ENCODE measurements at places on chromosomes 2 and 18. TPM values are rescaled to one million over a fixed set of nuclear protein-coding genes. Genes with fewer than 3 reads are reported as not detected.
A peak's percentile ranks its signal among the peaks of the same experiment; 100 is the strongest.

The FSHR gene
- polyA plus RNA-seq = not detected

The TUBA4B gene
- polyA plus RNA-seq = not detected

The C2orf66 gene
- polyA plus RNA-seq = not detected

The DNPEP gene
- polyA plus RNA-seq = 56.3 TPM

The CCT4 gene
- polyA plus RNA-seq = 27.0 TPM

The CREG2 gene
- polyA plus RNA-seq = not detected

The GALM gene
- 6.5 TPM for polyA plus RNA-seq

DNA sequence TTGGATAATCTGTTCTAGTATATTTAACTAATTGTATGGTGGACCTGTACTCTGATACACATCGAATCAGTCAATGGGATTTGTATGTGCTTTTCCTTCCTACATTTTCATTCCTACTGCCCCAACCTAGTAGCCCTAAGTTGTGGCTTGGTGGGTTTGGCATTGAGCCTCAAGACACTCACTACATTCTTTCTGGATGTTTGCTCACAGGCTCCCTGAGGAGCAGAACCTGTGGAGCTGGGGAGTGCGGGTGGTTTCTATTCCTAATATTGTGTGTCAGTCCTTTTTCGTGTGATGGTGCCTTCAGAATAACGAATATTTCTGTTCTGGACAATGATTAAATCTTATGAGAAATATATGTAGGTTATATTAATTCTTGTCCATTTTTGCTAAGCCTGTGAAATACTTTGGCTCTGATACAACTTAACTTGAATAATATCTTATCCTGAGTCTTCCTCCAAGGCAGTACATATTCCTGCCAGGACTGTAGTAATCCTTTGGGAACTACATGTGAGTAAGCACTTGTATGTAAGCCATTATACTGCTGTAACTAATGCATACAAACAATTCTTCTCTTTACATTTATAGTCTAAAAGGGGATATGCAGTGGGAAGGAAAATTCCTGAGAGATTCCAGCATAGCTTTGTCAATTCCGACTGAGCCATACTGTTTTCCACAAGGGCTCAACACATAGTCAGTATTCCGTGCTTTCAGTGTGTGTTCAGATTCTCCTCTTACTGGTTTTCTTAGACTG, 150.6 kb downstream of the AGPS start:
- no peak for DNase-seq

GRCh38 chr2:227241005-227241404, 76.6 kb downstream of the COL4A3 start:
- DNase-seq = no peak

DNA sequence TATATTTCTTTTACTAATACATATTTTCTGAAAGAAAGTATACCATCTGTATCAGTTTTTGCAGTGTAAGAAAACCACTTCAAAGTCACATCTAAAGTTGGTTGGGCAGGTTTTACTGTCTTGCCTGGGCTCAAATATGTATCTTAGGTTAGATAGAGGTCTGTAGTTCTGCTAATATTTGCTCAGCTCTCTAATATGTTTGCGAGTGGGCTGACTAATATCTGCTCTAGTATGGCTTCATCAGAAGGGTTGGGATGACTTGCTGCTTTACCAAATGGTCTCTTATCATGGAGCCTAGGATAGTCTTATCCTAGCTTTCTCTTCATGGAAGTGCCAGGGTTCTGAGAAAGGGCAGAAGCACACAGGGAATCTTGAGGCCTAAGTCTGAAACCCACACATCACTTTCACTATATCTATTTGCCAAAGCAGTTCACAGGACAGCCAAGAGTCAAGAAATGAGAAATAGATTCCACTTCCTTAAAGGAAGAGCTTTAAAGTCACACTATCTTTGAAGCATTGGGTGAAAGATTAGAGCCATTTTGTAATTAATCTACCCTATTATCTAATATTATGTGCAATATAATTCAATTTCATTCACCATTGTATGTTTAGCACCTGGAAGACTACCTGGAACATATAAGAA, 610.0 kb downstream of the KCNJ3 start:
- no peak for DNase-seq

DNA sequence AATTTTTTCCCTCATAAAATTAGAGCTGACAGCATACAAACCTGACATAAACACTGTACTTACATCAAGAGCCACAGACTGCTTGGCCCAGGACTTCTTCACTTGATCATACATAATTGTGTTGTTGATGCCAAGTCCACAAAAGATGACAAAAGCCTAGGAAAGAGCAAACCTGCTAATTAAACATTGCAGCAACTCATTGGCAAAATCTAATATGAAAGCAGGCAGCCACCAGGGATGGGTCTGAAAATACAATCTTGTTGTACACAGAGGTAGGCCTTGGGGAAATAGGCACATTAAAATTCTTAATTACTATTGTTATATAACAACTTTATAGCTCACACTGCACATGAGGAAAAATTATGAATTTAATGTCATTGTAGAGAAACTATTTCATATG, 255.8 kb downstream of the PDE11A start:
- DNase-seq = no peak

GRCh38 chr2:214469728-214470127, 58.9 kb downstream of the VWC2L start:
- DNase-seq = no peak

GRCh38 chr2:182585001-182585400, 131.1 kb upstream of the DNAJC10 start:
- DNase-seq = no peak

DNA sequence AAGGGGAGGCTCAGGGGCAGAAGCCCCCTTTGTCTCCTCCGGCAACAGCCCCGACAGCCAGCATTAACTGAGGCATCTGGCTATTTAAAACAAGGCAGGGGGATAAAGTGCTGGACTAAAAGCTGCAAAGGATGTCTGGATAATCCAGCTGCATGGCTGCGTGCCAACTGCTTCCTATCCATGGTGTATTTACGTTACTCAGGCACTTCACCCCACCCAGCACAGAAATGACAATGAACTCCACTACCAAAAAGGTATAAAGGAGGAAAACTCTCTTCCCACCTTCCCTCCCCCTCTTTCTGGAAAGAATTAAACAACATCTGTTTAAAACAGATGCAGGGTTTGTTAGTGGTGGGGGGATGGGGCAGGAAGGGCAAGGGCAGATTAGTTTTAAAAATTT, 82.5 kb downstream of the SPRED2 start:
- DNase-seq = peak; percentile 68

DNA sequence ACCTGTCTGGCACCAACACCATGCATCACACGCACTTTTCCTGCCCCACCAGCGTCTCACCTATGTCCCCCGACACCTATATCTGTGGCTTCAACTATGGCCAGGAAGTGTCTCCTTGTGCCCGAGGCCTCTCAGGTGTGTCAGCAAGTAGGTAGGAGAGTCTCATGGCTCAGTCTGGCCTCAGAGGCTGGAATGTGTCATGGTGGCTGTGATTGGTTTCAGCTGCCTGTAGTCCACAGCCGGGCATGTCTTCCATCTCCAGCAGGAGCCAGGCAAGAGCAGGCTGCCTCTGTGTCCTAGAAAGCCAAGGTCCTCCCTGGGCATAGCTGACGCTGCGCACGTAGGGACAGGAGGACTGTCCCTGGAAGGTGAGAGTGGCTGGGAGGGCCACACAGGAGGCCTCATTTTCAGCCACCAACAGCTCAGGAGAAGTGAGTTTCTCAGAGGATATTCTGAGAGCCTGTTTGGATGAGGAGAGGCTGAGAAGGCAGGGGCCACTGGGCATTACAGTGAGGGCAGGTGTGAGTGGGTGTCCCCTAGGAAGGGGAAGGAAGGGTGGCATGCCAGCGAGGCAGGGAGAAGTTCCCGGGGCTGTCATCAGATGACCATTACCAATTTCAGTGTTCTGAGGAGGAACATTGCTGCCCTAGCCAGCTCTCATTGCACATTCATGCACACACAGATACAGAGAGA, 47.2 kb downstream of the SDC1 start:
- DNase-seq = no peak

GRCh38 chr2:3288470-3289170, 89.0 kb downstream of the EIPR1 start:
- DNase-seq = no peak

GRCh38 chr2:82879803-82880202, 1579.3 kb downstream of the SUCLG1 start:
- no peak for DNase-seq

All from heart right ventricle (tissue), 16 donors.